ENCODE measurements at places on chromosomes 3 and 15. TPM values are rescaled to one million over a fixed set of nuclear protein-coding genes. Genes with fewer than 3 reads are reported as not detected.

The SPSB4 gene
- total RNA-seq, result 4.1 TPM

The KNL1 gene
- total RNA-seq, result 6.5 TPM

The SYNPR gene
- 119 TPM for total RNA-seq

The ERICH6 gene
- total RNA-seq, result under 0.01 TPM

The FSIP1 gene
- 17.5 TPM for total RNA-seq

The NME9 gene
- total RNA-seq, result 1.6 TPM

The KBTBD13 gene
- not detected for total RNA-seq

The SENP8 gene
- 6.1 TPM for total RNA-seq

The CEP152 gene
- total RNA-seq, result 1.6 TPM

The NR2E3 gene
- total RNA-seq, result not detected

The VEPH1 gene
- 13.0 TPM for total RNA-seq

The ZPLD1 gene
- not detected for total RNA-seq

The MBNL1 gene
- 44.0 TPM for total RNA-seq

The PXYLP1 gene
- total RNA-seq, result 48.9 TPM

The CHST13 gene
- under 0.01 TPM for total RNA-seq

The SMCO1 gene
- total RNA-seq, result not detected

The CACNA2D2 gene
- 2.4 TPM for total RNA-seq

The MORC1 gene
- total RNA-seq, result under 0.01 TPM

The CDCP1 gene
- total RNA-seq, result 0.41 TPM

DNA sequence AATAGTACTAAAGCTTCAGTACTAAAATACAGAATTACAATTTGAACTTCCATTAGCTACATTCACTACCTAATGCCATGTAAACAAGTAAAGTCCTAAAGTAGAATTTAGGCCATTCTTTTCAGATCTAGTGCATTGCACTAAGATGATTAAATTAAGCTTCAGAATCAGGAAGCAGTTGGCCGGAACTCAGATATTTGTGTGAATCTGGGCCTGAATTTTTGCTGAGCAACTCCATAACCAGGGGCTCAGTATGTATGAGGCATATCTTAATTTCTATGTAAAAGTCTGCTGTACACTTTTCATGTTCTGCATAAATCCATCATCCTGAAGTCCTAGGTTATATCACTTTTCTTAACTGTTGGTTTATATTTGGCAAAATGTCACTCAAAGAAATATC, 246.4 kb downstream of the RBMS3 start:
- DNase-seq, result no peak

DNA sequence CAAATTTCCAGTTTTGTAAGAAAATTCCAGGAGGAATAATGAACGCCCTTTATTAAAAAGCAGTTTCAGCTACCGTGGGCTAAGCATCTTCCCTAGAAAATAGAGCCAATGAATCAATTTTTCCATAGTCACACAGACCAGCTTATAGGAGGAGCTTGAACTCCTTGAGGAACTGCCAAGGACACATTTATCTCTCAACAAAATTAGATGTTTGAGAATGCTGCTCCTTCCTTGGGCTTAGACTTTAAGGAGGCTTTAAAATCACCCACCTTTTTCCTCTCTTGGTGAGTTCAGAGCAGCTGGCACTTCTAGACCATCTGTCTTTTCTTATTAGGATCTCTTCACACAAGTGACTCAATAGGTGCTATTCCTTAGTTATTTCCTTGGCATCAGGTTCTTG, 588.0 kb downstream of the SQOR start:
- DNase-seq, result no peak

- DNase-seq, result no peak
These were observed 63.3 kb upstream of the STT3B start for GRCh38 chr3:31469385-31469784.

DNA sequence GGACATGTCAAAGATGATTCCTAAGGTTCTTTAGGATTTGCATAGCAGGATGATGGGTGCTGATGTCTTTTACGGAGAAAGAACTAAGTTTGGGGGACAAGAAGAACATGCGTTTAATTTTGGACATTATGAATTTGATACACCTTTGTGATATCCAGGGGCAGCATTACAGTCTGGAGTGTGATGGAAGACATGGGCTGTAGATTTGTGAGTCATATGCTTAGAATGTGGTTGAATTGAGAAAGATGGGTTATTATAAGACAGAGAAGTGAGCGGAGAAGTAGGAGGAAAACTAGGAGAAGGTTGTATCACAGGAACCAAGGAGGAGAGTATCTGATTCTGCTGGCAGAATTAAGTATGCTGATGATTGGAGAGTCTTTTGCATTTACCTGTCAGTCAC, 20.6 kb downstream of the NEO1 start:
- DNase-seq, result no peak

DNA sequence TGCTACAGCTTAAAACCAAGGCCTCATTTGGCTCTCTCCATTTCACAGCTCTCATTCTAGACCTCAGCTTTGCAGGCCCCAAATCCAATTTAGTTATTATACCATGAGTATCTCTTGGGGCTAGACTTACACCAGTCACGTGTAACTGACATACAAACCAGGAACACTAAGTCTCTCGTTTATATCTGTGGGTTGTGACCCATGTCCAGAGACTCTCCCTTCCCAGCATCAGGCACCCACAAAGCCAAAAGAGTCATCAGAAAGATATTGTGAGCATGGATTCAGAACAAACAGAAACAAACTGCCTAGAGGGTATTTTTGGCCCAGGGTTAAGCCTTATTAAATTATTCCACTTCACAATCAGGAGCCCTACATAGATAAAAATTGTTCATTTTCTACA, 5.6 kb upstream of the CCDC13 start:
- DNase-seq, result no peak

DNA sequence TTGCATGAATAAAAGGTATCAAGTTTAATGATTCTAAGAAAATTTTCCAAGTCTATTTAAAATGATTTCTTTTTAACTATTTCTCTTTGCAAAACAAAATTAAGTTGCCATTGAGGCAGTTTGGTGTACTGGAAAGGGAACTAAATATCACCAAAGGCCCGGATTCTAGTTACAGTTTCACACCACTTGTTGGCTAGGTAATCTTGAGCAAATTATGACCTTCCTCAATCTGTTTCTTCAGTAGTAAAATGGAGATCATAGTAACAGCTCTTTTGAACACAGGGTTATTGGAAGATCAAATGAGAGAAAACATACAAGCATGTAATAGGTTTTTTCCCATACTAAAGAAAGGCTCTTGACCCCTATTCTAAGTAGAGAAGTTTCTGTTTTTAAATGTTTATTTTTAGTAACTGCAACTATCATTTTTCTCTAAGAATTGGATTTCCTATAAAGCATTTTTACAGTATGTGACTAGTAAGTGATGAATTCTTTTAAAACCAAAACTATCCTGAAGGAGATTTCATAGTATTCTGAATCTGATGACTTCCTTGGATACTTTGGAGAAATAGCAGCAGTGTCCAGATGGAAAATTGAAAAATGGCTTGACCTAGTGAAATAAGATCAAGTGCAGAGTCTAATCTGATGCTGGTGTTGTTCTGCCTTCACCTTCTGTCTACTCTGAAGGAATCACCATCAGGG, 15.7 kb downstream of the SCAANT1 start:
- no peak for DNase-seq

DNA sequence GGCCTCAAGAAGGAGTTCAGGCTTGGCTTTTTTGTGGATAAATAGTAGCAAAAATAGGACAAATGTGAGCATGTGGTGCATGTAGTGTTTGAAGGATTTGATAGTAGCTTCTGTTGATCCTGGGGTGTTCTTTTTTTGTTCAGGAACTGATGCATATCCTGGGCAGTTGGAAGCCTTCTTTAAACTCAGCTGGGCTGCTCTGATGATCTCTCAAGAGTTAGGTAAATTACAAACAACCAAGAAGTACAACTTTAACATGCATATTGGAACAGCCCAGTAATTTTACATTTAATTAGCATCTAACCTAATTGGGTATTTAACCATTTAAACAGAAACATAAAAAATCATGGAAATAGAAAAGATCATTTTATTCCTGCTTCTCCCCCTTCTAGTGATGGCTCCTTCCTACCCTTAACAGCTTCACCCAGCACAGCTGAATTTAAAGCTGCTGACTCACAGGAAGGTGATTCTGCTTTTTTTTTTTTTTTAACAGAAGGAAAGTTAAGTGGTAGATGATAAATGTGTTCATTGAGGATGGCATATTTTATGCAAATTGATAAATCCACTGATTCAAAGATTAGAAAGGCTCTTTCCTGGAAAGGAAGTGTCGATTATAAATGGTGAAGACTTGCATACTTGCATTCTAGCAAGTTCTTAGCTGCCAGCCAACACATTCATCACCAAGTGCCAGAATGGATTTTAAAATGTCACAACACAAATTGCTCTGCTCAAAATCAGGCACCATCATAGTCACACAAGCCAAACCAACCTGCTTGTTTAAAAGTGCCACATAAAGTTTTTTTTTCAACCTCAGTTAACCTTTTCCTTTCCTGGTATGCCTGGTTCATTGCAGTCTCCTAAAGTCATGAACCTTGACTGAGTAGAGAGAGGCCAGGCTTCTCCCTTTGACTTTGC, 20.0 kb downstream of the SLC35G2 start:
- no peak for DNase-seq

- no peak for DNase-seq
These were observed 1.6 kb upstream of the ATOSA start for GRCh38 chr15:52680761-52681160.

DNA sequence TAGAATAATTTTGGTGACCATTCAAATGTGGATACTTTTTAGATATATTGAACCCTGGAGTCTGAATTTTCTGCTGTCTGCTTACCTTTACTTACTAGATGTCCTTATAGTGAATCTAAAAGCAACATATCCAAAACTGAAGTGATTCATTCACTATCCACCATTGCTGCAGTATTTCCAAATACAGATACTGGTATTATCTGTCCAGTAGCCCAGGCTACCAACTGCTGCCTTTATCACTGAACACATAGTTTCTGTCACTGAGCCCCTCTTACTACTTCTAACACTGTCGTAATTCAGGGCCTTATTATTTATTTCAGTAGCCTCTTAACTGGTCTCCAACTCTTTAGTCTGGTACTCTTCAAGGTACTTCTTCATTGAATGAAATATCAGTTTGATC, 49.2 kb downstream of the SLMAP start:
- no peak for DNase-seq

DNA sequence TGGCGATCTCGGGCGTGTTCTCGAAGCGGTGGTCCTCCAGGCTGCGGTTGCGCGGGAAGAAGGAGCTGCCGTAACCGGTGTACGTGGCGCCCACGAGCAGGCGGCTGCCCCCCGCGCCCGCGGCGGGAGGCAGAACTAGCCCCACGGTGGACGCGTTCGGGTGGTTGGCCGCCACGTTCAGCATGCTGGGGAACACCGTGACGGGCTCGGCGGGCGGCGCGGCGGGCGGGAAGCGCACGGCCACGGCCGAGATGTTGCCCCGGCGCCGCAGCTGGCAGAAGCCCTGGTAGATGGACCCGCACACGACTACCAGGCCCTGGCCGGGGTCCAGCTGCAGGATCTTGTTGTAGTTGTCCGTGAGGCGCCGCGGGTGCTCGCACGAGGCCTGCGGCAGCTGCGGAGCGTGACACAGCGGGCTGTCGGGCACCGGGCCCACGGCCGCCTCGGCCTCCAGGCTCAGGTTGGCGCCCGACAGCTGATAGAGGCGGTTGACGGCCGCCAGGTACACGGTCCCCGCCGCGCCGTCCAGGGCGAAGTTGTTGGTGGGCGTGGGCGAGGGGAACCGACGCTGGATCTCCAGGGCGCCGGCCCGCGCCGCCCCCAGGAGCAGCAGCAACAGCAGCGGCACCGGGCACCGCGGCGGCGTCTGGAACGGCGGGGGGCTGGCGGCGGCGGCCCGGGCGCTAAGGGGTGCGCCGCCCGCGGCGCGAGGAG, 397 bp downstream of the PLXND1 start:
- DNase-seq, result peak; percentile 66

DNA sequence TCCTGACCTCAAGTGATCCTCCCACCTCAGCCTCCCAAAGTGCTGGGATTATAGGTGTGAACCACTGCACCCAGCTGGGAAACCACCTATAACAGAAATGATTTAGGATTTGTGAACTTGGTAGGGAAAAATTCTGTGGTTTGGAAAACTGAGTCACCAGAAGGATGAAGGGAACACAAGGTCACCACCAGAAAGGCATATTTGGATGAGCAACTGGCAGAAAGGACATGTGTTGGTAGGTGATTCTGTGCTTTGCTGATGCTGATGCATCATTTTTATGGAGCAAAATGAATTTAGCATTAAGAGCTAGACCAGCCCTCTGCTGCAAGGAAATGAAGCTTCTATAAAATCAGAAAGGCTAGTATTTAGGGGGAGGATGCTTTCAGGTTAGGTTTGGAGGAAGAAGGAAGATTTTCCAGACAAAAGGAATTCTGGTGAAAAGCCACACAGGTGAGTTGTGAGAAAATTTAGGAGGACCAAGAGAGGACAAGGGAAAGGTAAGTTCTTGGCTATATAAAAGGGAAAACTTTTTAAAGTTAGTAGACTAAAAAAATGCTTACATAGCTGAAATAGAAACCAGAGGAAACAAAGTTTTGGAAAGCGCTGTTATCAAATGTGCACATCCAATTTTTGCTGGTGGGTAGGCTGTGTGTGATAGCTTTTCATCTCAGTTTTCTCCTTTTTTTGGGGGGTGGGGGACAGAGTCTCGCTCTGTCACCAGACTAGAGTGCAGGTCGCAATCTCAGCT, 3.6 kb downstream of the PXK start:
- no peak for DNase-seq

- DNase-seq, result no peak
These were observed 118.5 kb upstream of the WNT5A start for GRCh38 chr3:55605443-55606236.

DNA sequence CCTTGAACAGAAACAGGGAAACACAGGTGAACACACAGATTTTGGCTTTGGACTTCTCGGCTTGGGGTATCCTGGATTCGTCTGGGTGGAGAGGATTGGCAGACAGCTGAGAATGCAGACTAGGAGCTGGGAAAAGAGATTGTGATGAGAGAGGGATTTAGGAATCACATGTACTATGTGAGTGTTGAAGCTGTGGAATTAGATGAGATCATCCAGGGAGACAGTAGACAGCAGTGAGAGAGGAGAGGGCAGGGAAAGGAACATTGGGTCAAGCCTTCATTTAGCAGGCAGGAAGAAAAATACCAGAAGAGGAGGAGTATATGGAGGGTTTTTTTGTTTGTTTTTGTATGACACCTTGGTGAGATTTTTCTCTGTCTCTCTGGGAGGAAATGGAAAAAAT, 262.1 kb upstream of the TBL1XR1 start:
- no peak for DNase-seq

GRCh38 chr3:45164056-45164455, 17.9 kb upstream of the CDCP1 start:
- no peak for DNase-seq

- no peak for DNase-seq
These were observed 164.6 kb downstream of the GMNC start for GRCh38 chr3:190697901-190698300.

All from frontal cortex (tissue), 4 donors.